ENCODE measurements at places on chromosomes 12 and 14.
A peak's percentile ranks its signal among the peaks of the same experiment; 100 is the strongest.

DNA sequence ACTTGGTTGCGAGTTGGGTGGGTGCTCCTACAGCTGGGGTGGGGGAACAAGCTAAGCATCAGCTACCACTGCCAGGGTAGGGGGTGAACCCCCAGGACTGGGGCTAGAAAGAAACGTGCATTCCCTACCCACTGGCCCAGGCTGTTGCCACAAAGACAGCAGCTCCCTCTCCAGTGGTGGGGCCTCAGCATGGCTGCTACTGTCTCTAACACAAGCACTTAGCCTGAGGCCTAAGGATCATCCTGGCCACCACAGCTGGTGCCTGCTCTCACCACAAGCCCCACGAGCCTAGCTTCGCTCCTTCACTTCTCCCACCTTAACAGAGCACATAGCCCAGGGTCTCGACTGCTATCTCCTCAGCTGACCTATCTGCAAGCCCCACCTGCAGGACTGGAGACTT, 18.9 kb downstream of the SLC25A21 start:
- no peak for DNase-seq

DNA sequence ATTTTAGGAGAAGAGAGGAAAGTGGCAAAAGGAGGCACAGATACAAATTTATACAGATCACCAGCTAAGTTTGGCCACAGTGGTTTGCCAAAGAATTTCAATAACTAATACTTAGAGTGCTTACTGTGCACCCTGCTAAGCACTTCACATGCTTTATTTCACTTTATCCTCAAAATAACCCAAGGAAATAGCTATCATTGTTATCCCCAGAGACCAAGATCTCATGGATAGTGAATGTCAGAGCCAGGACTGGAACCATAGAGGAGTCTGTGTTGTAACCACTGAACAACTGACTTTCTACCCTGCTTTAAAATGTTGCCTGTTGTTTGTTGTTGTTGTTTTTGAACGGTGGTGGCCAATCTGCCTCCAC, 1.3 kb upstream of the TCP11L2 start:
- peak; percentile 23 for DNase-seq

DNA sequence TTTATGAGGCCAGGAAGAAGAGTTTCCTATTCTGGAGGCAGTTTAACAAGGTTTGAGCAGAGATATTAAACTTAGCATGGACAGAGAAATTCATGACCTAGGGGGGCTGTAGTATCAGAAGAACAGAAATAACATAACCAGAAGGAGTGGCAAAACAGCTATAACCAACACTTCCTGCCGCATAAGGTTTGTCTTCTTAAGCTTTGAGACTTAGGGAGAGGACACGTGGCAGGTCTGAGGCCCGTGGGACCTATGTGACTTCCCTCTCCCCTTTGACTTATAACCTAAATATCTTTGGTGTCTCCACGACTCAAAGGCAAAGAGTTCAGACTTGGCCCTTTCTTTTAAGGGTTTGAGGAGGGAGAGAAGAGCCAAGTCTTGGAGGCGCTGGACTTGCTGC, 119.1 kb upstream of the PZP start:
- no peak for DNase-seq

GRCh38 chr12:24948757-24949722, at the start of gene BCAT1:
TSS of gene BCAT1 (minus strand) at chr12:24949101. CDS start at chr12:24948932, 169 bp downstream.
- peak; percentile 77 for DNase-seq

DNA sequence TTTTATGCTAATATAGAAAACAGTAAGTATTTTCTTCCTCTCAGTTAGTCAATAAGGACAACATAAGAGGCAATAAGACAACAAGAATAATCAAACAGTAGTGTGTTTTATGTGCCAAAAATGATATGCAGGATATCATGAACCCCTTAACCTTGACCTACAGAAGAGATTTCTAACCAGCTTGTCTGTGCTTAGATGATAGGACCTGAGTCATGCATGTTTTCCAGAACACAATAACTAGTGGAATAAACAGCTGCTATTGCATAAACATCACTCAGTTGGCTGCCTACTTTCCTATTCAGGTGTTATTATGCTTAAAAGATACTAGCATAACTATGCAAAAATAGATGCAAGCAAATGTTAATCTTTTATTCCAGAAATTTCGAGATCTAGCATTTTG, 282.5 kb downstream of the PRKD1 start:
- DNase-seq: peak; percentile 23

GRCh38 chr14:56115334-56115870, 2.8 kb upstream of the PELI2 start:
- DNase-seq: no peak

DNA sequence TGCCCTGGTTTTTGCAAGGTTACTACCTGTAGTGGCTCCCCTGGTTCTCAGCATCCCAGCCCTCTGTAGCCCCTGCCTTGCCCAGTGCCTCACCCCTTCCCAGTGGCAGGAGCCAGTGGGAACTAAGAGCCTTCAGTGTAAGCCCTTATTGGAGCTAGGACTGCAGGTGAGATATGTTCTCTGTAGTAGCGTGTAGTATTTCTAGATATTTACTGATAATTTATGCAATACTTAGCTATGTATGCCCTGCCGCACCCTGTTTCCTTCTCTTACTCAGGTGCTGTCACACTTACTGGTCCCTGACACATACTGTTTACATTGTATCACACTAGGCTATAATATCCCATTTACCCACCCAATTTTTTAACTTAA, 3.6 kb downstream of the BMAL2 start:
- no peak for DNase-seq

- no peak for DNase-seq
Observed at GRCh38 chr12:50111395-50111692, 692 bp upstream of the COX14 start.

DNA sequence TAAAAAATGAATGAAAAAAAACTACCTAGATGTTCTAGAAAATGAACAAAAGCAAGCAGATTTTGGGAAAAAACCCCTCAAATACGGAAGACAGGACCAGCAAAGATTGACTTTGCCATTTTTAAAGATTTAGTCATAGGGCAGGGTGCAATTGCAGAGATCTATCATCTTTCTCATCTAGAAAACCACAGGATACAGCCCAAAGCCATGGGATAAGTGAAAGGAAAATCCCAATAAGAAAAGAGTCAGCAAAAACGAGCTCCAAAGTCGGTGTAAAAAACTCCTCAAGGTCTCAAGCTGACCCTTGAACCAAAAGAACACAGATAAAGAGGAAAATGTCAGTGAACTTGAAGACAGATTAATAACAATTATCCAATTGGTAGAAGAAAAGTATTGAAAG, 28.0 kb downstream of the CEP290 start:
- DNase-seq: peak; percentile 19

GRCh38 chr14:79911744-79912143, 299.6 kb downstream of the DIO2 start:
- DNase-seq: no peak

GRCh38 chr12:31228811-31229792, 96.8 kb downstream of the SINHCAF start:
- no peak for DNase-seq

DNA sequence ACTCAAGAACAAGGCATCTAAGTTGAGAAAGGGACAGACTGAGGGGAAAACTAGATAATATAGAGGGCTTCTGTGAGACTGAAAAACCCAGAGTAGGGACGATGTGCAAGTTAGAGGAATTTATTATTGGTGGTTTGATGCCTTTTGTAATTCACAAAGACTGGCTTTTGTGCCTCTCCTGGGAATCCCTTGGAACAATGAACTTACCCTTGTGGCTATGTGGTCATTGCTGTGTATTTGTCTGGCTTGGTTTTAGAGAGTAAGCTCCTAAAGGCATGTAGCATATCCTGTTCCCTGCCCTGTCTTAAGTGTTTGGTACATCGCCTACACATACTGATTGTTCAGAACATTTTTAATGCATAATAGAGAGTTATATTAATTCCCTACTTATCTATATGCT, 26.6 kb downstream of the DCN start:
- DNase-seq: no peak

DNA sequence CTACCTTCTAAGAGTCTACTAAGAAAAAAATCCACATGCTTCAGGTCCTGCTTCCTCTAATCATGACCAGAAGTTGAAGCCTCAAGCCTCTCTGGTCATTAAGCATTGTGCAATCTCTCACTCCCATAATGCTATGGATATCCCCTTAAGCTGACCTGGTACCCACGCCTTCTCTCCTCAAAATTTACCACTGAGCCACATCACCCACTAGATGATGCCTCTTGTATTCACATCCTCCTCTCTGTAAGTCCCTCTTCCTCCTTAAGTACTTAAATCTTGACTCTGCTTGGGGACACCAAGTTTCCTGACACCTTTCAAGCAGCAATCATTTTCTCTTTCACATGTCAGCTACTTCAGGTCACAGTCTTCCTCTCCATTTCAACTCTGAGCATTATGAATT, 9.8 kb downstream of the GALNT4 start:
- DNase-seq: no peak

GRCh38 chr14:92404018-92404417, 81.1 kb downstream of the SLC24A4 start:
- DNase-seq: no peak

DNA sequence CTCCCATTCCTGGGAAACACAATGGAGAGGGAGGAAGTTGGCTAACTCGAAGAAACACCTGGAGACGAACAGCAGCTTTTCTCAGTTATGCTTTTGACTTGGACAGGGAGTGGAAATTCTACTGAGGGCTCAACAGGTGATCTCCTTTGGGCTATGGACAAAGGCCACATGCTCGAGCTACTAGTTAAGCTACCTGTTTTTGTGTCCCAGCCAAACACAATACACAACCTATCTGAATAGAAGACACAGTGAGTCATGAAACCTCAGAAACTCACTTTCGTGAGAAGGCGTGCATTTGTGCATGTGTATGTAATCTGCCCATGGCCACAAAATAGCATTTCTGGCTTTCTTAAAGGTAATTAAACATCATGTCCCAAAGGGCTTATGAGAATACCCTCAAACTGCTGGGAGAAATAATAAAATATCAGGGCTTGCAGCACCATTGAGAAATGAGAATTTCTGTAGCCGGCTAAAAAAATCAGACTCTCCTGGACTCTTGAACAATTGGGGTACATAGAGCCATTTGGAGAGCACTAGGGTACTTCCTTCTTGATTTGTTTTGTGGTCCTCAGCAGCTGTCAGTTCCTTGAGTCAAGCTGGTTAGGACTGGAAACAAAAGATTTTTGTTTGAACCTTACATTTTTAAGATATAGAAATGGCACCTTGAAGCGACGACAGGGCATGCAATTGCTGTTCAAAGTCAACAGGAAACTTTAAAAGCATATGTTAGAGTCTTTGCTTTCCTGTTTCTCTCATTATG, 85.5 kb upstream of the PTHLH start:
- no peak for DNase-seq

- DNase-seq: peak; percentile 51
Observed at GRCh38 chr12:27236498-27236897, 7.6 kb upstream of the STK38L start.

- no peak for DNase-seq
Observed at GRCh38 chr14:99260587-99261551, 11.1 kb downstream of the BCL11B start.

DNA sequence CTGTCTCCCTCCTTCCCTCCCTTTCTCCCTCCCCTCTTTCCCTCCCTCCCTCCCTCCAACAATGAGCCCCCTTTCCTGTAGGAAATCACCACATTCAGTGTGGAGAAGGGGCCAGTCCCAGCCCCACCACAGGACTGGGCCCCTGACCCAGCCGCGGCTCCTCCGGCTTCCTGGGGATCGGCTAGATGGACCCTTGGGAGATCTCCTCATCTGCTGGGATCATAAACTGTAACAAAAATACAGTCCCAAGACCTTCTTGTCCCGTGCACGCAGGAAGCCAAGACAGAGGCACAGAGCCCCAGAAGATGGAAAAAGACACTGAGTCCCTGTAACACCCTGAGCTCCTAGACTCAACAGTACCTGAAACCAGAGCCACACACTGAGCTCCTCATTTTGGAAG, 23.9 kb downstream of the DIO3 start:
- no peak for DNase-seq

Measured in fibroblast of mammary gland (primary cell).